Renal cortex interstitium (tissue), 15 donors: ENCODE measurements at places on chromosomes 7 and 10. TPM values are rescaled to one million over a fixed set of nuclear protein-coding genes. Genes with fewer than 3 reads are reported as not detected.

WDR86 gene
- 52.0 TPM for polyA plus RNA-seq

FOXI2 gene
- polyA plus RNA-seq = 1.6 TPM

RBP4 gene
- 0.98 TPM for polyA plus RNA-seq

KIF5B gene
- 138 TPM for polyA plus RNA-seq

ADAMTS14 gene
- polyA plus RNA-seq = 1.2 TPM

LRIT1 gene
- not detected for polyA plus RNA-seq

ZNF804B gene
- 0.40 TPM for polyA plus RNA-seq
